H9 (cell line): ENCODE measurements at places on chromosomes 16 and 17. TPM values are rescaled to one million over a fixed set of nuclear protein-coding genes. Genes with fewer than 3 reads are reported as not detected.

DNA sequence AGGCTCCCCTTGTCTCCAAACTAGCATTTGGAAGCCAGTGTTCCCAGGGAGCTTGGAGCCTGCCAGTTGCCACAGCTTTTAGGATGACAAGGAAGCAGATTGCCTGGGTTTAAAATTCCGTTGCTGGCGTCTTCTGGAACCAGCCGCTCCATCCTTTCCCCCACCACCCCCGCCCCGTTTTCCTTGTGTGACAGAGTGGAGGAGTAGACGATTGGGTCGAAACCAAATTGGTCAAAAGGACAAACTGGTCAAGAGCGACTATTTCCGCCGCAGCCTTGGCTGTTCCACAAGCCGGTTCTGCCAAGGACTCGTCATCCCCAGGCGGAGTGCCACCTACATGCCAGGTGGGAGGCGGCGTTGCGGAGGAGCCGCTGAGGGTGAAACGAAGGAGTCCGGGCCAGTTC is 91.1 kb downstream of the RPA1 start:
- DNase-seq = no peak

- peak; percentile 69 for DNase-seq
These were observed 176.2 kb upstream of the FAM20A start for GRCh38 chr17:68777243-68777855.

GRCh38 chr16:63618896-63619485 is 1502.9 kb downstream of the CDH11 start:
- DNase-seq = no peak

- DNase-seq = no peak
These were observed 23.4 kb downstream of the SUPT6H start for GRCh38 chr17:28685366-28685765.

DNA sequence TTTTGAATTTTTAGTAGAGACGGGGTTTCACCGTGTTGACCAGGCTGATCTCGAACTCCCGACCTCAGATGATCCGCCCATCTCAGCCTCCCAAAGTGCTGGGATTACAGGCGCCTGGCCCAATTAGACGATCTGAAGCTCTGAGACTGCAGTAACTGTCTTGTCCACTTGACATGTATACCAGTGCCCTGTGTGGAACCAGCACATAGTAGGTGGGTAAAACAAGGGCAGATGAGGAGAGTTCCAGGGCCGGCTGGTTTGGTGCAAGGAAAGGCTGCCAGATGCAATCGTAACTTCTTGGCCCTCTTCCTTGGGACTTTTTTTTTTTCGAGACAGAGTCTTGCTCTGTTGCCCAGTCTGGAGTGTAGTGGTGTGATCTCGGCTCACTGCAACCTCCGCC is 3.1 kb downstream of the C17orf113 start:
- no peak for DNase-seq

GRCh38 chr17:17613708-17614114 is 22.2 kb upstream of the PEMT start:
- peak; percentile 90 for DNase-seq

DNA sequence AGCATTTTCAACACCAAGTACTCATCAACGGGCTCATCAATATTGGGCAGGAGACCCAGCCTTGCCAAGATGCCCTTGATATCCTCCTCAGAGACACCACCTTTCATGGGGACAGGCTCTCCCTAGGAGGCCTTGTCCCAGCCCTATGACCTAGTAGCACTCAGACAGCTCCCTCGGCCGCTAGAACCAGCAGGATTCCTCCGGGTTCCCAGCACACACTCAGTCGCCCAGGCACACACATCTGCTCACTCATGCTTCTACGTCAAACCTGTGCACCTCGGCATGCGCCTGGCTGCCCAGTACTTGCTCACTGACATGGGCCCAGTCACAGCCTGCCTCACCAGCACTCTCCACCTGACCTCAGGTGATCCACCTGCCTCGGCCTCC is 17.0 kb downstream of the SRCIN1 start:
- DNase-seq = no peak

GRCh38 chr17:50213026-50214022 is 11.9 kb upstream of the COL1A1 start:
- peak; percentile 86 for DNase-seq

- DNase-seq = no peak
These were observed 234.7 kb upstream of the GSE1 start for GRCh38 chr16:85378145-85379040.

DNA sequence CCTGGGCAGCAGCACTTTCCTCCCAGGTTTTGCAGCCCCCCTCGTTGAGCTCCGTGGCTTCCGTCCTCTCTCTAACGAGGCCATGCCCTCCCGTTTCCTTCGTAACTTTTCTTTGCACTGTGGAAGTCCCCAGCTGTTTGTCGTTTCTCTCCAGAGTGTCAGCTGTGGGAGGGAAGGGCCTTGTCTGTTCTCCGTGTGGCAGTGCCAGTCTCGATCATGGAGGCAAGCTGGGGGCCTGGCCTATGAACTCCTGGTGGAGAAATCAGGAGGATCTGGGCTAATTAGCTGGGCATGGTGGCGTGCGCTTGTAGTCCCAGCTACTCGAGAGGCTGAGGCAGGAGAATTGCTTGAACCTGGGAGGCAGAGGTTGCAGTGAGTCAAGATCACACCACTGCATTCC is 28.3 kb downstream of the TBCD start:
- DNase-seq = no peak

SLC22A31 gene
- 7.7 and 8.1 TPM in 2 replicates for total RNA-seq

TNK1 gene
- total RNA-seq = 10.1 and 11.2 TPM in 2 replicates

TBC1D3C gene
- not detected in 2 replicates for total RNA-seq

SPATA22 gene
- not detected in 2 replicates for total RNA-seq

MRTFB gene
- total RNA-seq = 27.3 and 29.9 TPM in 2 replicates

SLFN11 gene
- total RNA-seq = 0.55 and 0.90 TPM in 2 replicates
